CD8-positive, alpha-beta memory T cell (primary cell): ENCODE measurements at places on chromosomes 4 and X. TPM values are rescaled to one million over a fixed set of nuclear protein-coding genes. Genes with fewer than 3 reads are reported as not detected.

IQSEC2 gene
- polyA plus RNA-seq: 0.35 TPM

ZNF157 gene
- not detected for polyA plus RNA-seq

PCDH18 gene
- not detected for polyA plus RNA-seq

KCNIP4 gene
- 0.12 TPM for polyA plus RNA-seq

FGF5 gene
- not detected for polyA plus RNA-seq

UGT2B17 gene
- not detected for polyA plus RNA-seq

DNA sequence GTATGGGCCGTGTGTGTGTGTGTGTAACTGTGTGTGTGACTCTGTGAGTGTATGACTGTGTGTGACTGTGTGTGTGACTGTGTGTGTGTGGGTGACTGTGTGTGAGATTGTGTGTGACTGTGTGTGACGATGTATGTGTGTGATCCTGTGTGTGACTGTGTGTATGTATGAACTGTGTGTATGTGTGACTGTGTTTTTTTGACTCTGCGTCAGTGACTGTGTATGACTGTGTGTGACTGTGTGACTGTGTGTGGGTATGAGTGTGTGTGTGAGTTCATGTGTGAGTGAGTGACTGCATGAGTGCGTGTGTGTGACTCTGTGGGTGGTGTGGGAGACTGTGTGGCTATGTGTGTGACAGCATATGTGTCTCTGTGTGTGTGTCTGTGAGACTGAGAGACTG lies 81.8 kb downstream of the ZNF718 start:
- DNase-seq: no peak

- no peak for DNase-seq
These were observed 71.6 kb downstream of the STX18 start for GRCh38 chr4:4470208-4470607.

DNA sequence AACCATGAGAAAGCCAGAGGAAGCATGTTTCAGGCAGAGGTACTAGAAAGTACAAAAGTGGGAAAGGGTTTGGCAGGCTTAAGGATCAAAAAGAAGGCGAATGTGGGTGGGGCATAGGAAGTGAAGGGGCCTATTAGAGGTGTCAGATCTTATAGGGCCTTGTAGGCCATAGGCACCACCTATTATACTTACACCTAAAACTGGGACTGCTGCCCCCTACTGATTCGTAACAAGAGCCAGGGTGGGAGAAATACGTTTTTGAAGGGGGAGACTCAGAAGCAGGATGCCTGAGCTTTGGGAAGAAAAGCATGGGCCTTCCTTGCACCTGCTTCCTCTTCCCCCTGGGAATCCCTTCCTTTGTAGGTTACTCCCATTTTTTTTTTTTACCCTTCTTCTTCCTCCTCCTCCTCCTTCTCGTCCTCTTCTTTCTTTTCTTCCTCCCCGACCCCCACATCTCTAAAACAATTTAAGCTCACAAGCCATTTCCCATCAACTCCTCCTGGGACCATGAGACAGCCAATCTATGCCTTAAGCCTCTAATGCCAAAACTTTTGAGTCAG lies 40.7 kb upstream of the GPC3 start:
- no peak for DNase-seq

GRCh38 chr4:181234951-181235680 lies 1008.1 kb upstream of the TENM3 start:
- DNase-seq: no peak

GRCh38 chr4:153518001-153518400 lies 51.8 kb downstream of the TMEM131L start:
- DNase-seq: no peak

DNA sequence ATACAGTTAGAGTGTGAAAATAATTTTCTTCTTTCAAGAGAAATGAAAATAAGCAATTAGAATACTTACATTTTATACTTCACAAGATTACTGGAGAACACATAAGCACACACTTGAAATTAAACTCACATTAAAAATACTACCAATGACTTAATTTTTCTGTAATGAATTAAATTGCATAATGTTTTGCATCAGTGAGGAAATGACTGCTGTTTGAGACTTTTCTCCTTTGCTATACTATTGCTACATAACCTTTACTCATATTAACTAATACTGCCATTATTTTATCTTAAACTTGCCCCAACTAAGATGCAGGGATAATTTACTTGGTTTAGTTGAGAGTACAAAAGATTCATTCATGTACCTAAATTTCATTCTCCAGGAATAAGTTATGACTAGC lies 590.9 kb downstream of the ARAP2 start:
- no peak for DNase-seq

- DNase-seq: no peak
These were observed 59.6 kb upstream of the TAB3 start for GRCh38 chrX:30948626-30949025.

- no peak for DNase-seq
These were observed 5.4 kb upstream of the CYTL1 start for GRCh38 chr4:5024673-5025072.

DNA sequence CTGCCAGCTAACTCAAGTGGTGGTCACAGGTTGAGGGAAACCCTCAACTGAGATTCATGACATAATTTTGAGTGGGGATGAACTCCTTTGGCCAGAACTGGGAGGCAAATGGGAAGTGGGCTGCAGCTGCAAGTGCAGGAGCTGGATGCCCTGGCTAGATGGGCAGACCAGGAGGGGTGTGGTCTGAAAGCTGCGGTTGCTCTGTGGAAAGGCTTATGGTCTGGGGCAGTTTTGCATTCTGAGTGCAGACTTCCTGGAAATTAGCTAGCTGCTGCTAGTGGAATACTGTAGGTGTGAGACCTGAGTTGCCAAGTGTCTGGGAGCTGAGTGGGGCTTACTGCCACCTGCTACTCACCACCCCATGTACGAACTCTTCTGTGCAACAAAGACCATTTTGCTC lies 52.1 kb upstream of the NAP1L2 start:
- DNase-seq: no peak

DNA sequence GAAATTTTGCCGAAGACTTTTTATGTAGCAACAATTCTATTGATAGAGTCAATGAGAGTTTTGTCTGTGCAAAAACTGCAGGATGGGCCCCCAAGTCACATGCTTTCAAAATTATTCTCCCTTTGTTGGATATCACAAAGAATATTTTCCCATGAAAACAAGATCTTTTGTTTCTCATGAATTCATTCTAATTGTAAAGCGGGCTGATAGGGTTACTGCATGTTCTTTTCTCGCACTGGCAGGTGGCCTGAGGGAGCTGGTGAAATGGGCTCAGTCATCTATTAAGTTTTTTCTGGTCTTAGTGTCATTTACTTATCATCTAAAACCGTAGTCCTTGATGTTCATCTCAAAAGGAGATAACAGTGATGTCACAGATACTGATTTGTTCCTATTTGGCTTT lies 44.2 kb downstream of the MID1IP1 start:
- DNase-seq: no peak

GRCh38 chr4:64200001-64200555 lies 209.2 kb downstream of the TECRL start:
- DNase-seq: no peak

- DNase-seq: no peak
These were observed 24.3 kb upstream of the HGFAC start for GRCh38 chr4:3417448-3417847.
